NK-92 treated with Interleukin-12 subunit alpha and Interleukin-12 subunit beta, amount 100 ng/mL, for 24 hours (cell line): ENCODE measurements at places on chromosomes 3 and 15.

DNA sequence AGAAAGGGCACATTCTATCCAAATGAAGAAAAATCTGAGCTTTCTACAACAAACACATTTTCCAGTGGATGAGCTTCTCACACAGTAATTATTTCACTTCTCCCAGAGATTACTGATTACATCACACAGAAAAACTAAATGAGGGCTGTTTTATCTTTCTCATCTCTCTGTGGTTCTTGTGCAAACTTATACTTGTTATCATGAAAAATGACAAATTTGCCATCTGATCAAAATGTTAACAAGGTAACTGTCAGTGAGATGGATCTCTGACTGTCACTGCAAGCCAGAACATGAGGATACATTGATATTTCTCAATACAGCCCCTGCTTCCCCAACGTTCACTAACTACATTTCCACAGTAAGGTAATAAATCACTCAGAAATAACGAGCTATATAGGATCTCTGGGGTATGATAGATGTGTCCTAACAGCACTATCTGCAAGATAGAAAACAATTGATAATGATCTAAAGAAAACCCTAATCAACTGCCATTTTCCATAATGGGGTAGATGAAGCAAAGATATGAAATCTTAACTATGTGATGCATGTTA, 829.3 kb upstream of the CFAP20DC start:
- no peak for DNase-seq

GRCh38 chr15:45606413-45606812, 19.2 kb downstream of the BLOC1S6 start:
- DNase-seq, result no peak

DNA sequence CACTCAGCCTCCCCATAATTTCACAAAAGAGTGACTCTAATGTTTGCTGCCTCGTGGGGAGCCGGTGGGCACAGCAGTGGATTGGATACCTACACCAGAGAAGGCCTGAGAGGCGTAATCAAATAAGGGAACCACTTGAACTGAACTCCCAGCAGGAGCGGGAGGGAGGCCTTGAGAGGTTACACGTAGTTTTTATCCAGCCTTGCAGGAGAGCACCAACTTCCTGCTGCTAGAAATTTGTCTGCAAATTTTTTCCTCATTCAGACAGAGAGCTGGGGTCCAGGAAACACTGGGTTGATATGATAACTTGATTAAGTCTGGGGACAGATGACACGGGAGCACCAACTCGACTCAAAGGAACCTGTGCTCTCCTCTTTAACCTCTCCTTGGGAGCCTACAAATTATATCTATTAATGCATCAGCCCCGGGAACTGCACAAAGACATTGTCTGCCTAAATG, 69.8 kb downstream of the HES1 start:
- DNase-seq, result no peak

DNA sequence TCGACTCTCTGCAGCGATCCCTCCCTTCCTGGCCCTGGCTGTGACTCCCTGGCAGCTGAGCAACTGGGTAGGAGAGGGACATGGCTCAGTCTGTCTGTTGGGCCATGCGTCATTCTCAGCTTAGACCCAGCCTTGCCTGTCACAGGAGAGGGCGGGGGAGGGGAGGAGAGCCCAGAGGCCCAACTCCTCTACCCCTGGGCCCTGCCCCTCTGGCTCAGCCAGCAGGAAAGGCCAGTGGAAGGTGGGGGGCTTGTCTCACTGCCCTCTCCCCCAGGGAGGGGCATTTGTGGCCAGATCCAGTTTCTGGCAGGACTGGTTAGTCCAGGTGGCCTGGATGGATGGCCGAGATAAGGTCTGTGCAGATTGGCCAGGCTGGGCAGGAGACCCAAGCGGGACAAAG, 31.6 kb downstream of the DNAJB8 start:
- DNase-seq, result no peak

DNA sequence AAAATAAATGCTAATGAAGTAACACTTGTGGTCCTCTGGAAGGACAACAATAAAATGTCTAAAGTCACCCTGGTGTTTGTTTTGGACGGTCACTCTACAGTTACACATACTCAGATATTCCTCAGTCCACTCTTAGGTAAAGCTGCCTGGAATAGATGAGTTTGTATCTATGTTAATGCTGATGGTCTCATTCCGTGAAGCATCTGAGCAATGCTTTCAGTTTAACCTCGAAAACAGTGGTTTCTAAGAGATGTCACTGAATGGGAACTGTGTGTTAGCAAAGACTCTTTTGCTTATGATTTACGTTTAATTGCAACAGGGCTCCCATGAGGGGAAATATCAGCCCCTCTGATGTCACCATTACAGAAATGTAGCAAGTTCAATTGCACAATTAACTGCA, 49.1 kb downstream of the FBN1 start:
- no peak for DNase-seq

GRCh38 chr15:92001307-92001706, 147.8 kb downstream of the SLCO3A1 start:
- no peak for DNase-seq

- no peak for DNase-seq
Observed at GRCh38 chr15:57319919-57320560, 56.3 kb upstream of the CGNL1 start.

DNA sequence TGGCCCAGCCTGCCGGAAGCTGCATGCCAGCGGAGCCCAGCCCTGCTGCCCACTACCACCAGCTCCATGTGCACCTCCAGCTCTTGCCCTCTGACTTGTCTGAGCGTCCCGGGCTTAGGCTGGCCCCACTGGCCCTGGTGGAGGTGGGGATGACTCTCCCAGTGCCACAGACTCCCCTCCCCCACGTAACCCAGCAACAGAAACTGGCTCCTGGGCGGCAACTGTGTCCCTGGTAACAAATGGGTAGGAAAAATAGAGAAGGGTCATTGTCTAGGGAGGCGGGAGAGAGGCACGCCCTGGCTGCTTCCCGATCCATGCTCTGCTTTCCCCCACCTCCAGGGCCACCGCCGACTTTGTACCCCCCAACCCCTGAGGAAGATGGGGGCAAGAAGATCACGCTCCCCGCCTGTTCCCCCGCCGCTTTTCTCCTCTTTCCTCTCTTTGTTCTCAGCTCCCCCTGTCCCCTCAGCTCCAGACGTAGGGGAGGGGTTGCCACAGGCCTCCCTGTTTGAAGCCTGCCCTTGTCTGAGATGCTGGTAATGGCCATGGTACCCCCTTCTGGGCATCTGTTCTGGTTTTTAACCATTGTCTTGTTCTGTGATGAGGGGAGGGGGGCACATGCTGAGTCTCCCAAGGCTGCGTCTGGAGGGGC, 10.8 kb upstream of the SEMA3B start:
- DNase-seq, result no peak

DNA sequence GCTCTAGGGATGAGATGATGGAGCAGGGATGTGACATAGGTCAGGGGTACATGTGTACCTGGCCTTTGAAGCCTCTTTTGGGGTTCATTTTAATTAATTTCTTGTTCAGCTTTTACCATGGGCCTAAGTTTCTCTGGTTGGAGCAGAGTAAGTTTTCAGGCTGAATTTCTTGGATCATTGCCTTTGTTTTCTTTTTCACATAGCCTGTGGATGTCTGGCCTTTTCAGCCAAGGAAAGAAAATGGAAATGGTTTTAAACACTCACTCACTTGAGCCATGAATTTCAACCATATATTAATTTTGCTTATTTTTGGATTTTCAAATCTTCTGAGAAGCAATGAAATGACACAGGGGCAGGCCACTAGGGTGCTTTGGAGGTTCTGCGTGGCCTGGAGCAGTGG, 30.2 kb downstream of the CACNA1D start:
- no peak for DNase-seq

GRCh38 chr15:73108676-73109075, 56.4 kb downstream of the NEO1 start:
- no peak for DNase-seq

DNA sequence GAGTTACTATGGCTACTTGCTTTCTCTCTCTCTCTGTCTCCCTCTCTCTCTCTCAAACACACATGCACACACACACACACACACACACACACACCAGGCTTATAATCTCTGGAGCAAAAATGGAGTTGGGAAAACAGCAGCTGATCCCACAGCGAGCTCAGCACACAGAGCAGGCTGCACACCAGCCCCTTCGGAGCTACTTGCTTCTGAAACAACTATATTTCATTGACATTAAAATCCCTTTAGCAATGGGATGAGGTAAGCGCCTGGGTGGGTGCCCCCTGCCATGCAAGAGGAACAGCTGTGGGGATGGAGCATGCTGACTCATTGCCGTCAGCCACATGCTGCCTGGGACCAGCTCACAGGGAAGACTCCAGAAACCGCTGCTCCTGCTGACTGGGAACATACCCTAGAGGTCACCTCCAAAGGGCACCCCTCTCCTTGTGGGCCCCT, 45.7 kb downstream of the B3GNT5 start:
- no peak for DNase-seq

- no peak for DNase-seq
Observed at GRCh38 chr3:127960421-127960965, 45.5 kb downstream of the KBTBD12 start.

- no peak for DNase-seq
Observed at GRCh38 chr3:123161167-123161566, 40.6 kb upstream of the SEC22A start.

DNA sequence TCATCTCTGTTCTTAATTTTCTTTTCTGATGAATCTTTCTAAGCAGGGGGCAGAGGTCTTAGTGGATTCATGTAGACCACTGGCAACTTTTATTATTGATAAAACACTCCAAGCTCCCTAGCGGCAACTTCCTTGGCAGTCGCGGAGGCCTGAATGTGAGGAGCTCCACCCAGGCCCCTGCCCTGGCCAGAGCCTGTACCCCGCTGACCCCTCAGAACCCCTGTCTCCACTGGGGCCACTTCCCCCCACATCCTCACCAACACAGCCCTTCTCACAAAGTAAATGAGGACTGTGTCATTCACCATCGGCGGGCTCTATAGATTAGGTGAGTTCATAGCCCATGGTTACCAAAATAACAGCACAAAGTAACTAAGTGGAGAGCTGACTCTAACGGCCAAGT, 111.6 kb downstream of the TPRA1 start:
- DNase-seq, result no peak

- no peak for DNase-seq
Observed at GRCh38 chr15:40562691-40563090, 2.2 kb downstream of the CCDC32 start.

DNA sequence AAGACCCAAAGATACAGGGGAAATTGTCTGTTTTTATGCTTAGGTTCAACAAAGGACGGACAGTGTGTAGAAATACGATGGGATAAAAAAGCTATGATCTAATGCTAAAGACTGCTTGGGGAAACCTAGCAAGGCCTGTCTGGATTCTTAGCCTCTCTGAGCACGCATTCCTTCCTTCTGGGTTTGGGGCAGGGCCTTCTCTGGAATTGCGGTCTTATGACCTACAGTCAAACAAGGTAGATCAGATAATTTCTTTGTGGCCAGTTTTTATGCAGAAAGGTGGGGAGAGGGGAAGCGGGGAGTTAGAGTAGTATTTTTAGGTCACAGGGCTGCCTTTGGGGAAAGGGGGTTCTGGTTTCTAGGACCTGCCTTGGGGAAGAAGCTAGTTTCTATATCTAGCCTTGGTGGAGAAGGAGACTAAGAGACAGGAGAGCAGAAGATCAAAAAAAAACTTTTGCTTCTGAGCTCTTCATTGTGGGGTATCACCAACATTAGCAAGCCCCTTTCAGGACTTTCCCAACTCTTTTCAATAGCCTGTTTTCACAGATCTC, 39.1 kb upstream of the LIPC start:
- DNase-seq, result no peak

- DNase-seq, result no peak
Observed at GRCh38 chr3:13081603-13082360, 8.6 kb upstream of the IQSEC1 start.

DNA sequence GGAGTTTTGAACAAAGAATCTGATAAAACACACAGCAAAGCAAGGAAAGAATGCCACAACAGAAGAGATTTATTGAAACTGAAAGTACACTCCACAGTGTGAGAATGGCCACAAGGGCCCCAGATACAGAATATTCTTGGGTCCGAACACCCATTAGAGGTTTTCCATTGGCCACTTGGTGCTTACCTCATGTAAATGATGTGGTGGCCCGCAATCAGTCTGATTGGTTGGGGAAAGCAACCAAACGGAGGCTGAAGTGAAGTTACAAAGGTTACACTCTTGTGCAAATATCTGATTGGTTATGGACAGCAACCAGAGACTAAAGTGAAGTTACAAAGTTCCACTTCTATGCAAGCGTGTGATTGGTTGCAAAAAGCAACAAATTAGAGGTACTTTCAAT, 20.4 kb downstream of the NSUN3 start:
- no peak for DNase-seq

- no peak for DNase-seq
Observed at GRCh38 chr15:69586721-69587120, 134.1 kb downstream of the RPLP1 start.

DNA sequence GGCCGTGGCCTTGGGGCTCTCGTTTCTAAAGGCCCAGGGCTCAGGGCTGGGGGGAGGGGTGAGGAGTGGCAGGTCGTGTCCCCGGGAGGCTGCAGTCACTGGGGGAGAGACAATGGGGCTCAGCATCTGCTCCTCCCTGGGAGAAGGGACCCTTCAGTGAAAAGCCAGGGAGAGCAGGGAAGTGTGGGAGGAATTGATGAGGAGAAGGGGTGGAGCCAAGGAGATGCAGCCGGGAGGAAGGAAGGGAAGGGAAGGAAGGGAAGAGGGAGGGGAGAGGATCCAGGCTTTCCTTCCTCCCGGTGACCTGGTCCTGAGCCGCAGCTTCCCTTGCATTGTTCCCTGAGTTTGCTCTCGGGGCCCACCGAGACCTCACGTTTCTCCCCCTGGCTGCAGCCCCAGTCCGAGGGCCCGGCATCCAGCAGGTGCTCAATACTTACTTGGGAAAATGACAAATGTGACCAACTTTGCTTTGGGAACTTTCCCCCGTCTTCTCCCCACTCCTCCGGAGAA, 1.4 kb upstream of the ZNF710 start:
- DNase-seq, result no peak

DNA sequence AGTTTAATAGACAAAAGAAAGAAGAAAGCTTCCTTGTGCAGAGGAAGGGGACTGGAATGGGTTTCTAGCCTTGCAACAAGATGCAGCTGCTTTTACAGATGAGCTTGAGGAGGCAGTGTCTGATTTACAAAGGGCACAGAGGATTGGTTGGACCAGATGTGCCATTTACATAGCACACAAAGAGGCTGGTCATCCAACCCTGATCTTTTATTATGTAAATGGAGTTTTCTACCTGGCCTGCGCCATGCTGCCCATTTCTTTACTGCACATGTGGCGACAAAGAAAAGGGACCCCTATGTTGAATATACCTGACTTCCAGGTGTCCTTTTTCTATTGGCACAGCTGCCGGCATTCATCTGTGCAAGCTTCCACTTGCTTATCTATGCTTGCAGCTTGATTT, 409.4 kb upstream of the FRG2C start:
- DNase-seq, result no peak

GRCh38 chr3:53257465-53257864, 1.6 kb upstream of the TKT start:
- DNase-seq, result no peak

DNA sequence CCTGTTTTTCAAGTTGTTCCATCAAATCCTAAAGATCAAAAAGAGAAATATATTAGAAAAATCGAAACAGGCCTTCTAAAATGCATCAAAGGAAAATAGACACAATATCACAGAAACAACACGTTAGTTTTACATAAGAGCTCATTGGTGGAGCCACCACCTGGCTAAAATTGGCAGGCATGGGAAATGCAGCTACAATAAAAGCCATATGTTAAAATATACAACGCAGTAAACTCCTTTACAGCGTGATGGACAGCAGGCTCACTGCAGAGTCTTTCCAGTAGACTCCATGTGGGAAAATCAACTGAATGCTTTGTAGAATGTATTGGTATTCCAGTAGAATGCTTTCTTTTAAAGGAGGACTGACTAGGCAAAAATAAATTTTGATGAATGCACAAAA, 40.9 kb upstream of the MYO5C start:
- no peak for DNase-seq

GRCh38 chr15:56871185-56871584, 47.3 kb upstream of the TCF12 start:
- DNase-seq, result no peak
